ENCODE measurements at places on chromosomes 2 and 18.

GRCh38 chr18:21933931-21934765 is 193.6 kb downstream of the MIB1 start:
- no peak for DNase-seq

- no peak for DNase-seq
These were observed 119.7 kb upstream of the CRIM1 start for GRCh38 chr2:36235882-36236281.

- peak; percentile 21 for DNase-seq
These were observed 228.9 kb downstream of the NEDD4L start for GRCh38 chr18:58272779-58273435.

DNA sequence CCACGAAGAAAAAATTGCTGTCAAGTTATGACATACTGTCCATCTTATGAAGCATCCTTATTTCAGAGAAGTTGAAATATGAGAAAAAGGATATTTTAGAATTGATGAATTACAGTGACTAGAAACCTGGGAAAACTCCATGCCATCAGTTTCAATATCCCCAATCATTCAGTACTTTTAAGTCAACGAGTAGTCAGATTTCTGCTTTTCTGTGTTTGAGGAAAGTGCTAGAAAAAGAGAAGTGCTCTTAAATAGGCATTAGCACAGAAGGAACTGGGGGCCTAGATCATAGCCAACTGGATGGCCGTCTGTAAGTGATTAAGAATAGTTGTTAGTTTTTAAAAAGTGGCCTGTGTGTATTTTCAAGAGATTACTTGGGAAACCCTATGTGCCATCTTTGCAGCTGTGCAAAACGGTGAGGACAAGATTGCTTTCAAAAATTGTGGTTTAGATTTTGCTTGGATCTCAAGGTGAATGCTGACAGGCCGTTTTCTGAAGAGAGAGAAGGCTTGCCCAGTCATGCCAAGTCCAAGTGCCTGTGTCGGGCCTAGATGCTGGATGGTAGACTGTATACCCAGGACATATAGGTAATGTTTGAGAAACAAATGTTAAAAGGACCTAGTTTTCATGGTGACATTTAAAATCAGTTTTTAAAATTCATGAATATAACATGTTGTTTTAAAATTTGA is 5.1 kb downstream of the NEDD4L start:
- DNase-seq, result no peak

- no peak for DNase-seq
These were observed 121.5 kb upstream of the NABP1 start for GRCh38 chr2:191556463-191556862.

DNA sequence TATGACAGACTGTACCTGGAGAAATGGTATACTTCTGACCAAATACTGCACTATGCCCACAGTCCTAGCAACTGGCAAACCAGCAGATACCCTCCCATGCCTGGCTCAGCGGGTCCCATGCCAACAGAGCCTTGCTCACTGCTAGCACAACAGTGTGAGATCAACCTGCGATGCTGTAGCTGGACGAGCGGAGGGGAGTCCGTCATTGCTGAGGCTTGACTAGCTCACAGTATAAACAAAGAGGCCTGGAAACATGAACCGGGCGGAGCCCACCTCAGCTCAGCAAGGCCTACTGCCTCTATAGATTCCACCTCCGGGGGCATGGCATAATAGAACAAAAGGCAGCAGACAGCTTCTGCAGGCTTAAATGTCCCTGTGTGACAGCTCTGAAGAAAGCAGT is 93.2 kb upstream of the CAB39 start:
- DNase-seq, result no peak

DNA sequence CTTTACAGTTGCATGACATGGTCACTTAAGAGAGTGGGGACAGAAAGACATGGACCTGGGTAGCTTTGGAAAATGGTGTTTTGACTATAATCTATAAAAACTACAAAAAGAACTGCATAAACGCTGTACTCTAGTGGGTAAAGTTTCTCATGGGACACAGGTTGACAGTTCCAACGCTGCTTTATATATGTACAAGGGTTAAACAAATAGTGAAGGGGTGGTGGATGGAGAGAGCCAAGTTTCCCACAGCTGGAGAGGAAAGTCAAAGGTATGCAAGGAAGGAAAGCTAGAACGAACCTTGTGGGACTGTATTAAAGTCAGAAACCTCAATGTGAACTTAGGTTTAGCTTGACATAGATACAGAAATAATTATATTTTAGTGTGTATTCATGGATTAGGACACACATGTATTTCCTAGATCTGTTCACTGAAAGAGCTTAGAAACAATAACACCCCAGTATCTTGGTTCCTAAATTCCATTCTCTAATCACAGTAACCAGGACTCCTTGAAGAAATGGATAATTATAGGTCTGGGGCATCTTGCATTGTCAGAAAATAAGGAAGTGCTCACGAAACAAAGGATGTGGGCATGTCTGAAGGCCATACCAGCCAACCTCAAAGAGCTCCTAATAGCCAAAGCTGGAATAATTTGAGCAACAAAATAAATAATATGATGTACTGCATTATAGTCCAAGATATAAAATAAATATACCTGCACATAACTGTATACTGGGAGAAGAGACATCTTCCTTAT is 28.8 kb downstream of the TANC1 start:
- DNase-seq, result no peak

- DNase-seq, result peak; percentile 36
These were observed 176.7 kb downstream of the GLI2 start for GRCh38 chr2:120912101-120912985.

DNA sequence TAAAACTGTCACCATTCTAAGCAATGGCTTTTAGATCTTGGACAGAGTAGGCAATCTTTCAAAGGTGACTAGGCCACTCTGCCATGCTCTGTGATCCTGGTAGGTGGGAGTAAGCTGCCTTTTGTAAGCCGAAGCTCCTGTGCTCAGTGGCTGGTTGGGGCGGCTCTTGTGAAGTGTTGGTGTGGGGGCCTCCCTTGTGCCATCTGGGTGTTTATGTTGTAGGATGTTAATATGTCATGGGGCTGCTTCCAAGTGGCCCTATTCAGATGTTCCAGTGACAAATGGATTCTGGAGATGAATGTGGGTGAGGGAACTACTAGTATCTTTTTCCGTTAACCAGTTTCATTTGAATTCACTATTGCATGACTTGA is 116.8 kb upstream of the SPRED2 start:
- no peak for DNase-seq

DNA sequence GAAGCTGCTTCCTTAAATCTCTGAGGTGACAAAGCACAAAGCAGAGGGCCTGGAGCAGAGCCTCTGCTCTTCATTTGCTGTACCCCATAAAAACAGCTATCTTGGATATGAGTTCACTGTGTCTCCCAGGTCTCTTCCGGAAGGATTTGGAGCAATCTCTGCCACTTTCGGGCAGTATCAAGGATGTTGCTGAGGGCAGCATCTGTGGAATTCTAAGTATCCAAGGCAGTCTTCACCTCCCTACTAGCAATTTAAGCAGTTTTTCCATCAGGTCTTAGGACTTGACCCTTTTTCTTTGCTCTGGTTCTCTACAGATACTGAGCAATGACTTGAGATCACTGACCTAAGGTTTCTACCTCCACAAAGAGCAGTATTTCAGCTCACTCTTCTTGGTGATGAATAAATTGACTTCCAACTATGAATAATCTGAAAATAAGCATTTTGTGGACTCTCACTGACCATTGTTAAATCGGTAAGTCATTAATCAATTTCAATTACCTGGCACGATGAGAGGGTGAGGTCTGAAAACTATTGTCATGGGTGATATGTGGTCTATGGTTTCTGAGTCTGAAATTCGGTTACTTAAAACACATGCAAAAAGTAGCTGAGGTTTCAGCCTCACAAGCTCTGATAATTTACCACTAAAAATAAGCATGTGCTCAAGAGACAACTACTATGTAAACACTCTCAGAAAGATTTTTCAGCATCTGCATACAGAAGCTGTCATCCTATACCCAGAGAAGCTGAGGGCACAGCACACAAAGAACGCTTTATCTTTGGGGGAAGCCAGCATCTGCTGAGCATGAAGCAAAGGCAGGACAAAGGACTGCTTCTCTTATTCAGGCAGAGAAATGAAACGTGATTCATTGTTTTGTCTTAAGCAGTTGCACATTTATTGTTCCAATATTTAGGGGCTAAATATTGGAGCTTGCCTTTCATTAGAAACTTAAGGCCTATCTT is 32.1 kb upstream of the SPATS2L start:
- peak; percentile 44 for DNase-seq

GRCh38 chr2:71619230-71619741 is 165.9 kb downstream of the DYSF start:
- no peak for DNase-seq

- DNase-seq, result peak; percentile 72
These were observed 11.0 kb upstream of the ALPK2 start for GRCh38 chr18:58639751-58640427.

DNA sequence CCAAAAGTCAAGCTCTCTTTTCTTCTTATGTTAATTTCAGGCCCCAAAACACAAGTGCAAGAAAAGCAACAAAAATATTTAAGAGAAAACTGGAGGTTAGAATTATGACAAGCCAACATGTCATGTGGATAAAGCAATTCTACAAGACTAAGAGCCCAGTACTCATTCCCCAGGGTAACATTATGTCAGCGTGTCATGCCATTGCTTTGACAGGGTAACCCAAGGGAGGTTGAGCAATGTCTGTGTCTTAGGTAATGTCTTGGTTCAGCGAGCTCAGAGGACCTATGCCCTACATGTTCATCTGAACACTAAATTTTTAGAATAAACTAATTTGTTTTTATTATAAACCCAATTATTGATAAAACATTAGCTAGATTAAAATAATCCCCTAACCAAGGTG is 173.2 kb upstream of the ZNF804A start:
- DNase-seq, result no peak

Data from HT1080 (cell line).